D341Med (cell line): ENCODE measurements at places on chromosomes 1 and 21.
A peak's percentile ranks its signal among the peaks of the same experiment; 100 is the strongest.

DNA sequence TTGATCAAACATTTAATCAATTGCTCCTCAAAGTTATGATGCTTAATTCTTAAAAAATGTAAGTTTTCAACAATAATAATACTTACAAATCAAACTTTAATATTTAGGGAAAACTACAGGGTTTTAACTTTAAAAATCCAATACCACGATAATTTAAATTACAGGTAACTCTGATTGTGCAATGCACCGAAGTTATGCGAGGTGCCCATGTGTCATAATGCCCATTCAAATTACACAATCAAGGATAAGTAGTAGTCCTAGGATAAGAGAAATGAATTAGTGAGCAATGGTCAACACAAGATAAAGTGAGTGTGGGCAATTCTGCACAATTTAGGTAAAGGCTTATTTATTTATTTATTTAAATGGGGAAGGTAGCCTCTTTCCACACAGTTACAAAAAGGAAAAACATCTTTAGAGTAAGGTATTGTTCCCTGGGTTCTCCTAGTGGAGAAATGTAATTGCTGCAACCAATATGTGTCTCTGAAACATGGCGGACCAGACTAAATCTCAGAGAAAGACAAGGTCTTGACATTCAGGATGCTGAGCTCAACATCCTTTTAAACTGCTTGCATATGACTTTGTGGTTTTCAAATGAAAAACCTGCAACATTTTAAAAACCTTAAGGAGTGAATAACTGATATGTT lies 164.2 kb downstream of the TTLL7 start:
- DNase-seq, result no peak

DNA sequence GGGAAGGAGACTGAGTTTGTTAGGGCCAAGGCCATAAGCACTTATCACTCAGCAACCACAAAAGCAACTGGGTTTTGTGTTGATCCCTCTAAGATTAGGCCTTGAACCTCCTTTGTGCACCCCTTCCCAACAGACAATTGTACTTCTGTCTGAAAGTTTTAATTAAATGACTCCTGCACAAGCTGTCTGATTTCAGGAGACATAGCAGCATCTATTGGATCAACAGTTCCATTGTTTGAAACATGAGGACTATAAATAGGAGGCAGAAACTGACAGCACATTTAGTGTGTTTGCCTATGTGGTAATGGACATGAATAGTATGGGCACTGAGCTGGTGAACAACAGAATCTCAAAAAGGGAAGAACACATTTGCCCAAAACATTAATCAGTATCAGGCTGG lies 167.3 kb upstream of the KCNJ6 start:
- no peak for DNase-seq

- DNase-seq, result no peak
These were observed 57.7 kb downstream of the RGSL1 start for GRCh38 chr1:182507685-182508084.

DNA sequence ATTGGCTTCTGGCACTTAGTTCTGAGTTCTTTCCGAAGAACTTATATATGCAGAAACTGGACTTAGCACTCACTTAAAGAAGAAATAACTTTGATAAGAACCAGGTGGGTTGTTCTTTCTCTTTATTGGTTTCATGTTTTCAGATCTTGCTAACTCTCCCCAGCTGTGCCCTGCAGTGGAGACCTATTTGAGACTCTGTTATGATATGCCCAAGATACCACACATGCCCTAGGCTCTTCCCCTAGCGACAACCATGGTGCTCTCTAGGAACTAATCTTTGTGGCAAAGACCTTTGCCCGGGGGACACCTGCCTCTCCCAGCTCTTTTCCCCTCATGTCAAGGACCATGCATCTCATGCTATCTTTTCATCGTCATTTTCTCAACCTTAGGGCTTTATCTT lies 128.8 kb downstream of the PBX1 start:
- DNase-seq, result no peak

GRCh38 chr1:169941982-169942830 lies 48.5 kb upstream of the SCYL3 start:
- DNase-seq, result no peak

GRCh38 chr1:246760422-246761347 lies 36.5 kb downstream of the SCCPDH start:
- peak; percentile 61 for DNase-seq

- no peak for DNase-seq
These were observed 26.2 kb upstream of the C1orf105 start for GRCh38 chr1:172394141-172394751.

DNA sequence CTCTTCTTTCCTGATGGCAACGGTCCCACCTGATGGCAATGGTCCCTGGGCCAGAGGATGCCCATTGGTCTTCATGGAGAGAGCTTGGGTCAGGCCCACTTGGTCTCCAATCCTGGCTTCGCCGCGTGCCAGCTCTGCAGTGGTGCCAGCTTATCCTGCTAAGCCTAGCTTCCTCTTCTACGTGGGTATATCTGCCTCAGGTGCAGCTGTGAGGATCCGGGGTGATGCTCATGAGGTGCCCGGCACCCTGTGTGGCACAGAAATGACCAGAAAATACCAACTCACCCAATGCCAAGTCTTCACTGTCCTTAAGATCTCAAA lies 437.4 kb downstream of the CAMTA1 start:
- DNase-seq, result no peak

- DNase-seq, result no peak
These were observed 41.4 kb upstream of the SELENON start for GRCh38 chr1:25758466-25759070.

- no peak for DNase-seq
These were observed 49.5 kb downstream of the DR1 start for GRCh38 chr1:93395195-93395594.

GRCh38 chr1:228802386-228803220 lies 67.3 kb downstream of the RHOU start:
- DNase-seq, result peak; percentile 65
